ENCODE measurements at places on chromosomes 3 and 15. TPM values are rescaled to one million over a fixed set of nuclear protein-coding genes. Genes with fewer than 3 reads are reported as not detected.

DNA sequence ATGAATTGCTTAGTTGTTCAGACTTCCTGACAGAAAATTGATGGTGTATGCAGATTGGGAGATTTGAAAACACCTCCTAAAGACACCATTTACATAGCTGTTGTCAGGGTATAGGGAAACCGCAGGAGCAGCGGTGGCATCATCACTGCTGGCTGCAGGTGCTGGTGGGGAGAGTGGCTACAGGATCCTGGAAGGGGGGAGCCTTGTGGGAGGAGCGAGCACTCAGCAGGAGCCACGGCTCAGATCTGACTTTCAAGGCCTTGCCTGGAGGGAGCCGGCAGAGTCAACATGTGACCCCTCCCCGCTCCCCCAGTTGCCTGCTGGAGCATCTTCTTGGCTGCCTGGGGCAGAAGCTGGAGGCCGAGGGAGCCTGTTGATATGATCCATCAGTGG lies 26.1 kb downstream of the EDEM1 start:
- no peak for DNase-seq

- DNase-seq, result no peak
Observed at GRCh38 chr15:91132079-91132478, 32.0 kb downstream of the SV2B start.

DUOX1 gene
- 3.4 TPM for polyA plus RNA-seq

GRCh38 chr3:45244356-45244755 lies 18.3 kb upstream of the TMEM158 start:
- DNase-seq, result no peak

DNA sequence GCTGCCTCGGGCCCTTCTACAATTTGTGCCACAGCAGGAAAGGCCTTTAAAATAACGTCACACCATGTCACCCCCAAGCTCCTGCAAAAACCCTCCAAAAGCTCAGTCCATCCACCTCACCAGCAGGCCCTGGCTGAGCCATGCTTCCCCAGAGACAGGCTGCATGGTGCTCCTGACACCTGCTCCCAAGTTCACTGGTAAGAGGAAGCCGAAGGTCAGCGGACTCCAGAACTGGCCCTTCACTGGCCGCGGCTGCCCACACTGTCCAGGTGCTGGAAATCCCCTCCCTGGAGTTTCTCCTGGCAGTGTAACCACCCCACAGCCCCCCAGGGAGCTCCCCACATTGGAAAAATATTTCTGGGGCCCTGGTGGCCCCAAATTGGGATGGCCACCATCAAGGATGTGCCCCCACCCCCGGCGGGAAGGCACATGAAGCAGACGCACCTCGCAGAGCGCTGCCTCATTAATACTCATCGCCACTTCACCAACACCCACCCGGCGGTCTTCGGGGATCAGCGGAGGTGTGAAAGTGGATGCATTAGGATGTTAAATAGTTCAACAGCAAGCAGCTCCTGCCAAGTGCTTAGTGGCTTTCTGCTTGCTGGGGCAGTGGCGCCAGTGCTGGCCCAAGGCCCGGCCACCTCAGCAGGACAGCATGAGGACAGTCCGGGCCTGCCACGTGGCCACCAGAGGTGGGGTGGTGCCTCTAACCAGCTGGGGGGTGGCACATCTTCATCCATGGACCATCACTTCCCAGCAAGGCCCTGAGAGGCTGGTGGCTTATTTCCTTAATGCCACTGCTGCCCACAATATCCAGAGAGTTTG lies 146.1 kb upstream of the IQSEC1 start:
- DNase-seq, result no peak

- no peak for DNase-seq
Observed at GRCh38 chr15:101049856-101050622, 130.9 kb downstream of the LRRK1 start.

MYO1E gene
- 15.4 TPM for polyA plus RNA-seq

DNA sequence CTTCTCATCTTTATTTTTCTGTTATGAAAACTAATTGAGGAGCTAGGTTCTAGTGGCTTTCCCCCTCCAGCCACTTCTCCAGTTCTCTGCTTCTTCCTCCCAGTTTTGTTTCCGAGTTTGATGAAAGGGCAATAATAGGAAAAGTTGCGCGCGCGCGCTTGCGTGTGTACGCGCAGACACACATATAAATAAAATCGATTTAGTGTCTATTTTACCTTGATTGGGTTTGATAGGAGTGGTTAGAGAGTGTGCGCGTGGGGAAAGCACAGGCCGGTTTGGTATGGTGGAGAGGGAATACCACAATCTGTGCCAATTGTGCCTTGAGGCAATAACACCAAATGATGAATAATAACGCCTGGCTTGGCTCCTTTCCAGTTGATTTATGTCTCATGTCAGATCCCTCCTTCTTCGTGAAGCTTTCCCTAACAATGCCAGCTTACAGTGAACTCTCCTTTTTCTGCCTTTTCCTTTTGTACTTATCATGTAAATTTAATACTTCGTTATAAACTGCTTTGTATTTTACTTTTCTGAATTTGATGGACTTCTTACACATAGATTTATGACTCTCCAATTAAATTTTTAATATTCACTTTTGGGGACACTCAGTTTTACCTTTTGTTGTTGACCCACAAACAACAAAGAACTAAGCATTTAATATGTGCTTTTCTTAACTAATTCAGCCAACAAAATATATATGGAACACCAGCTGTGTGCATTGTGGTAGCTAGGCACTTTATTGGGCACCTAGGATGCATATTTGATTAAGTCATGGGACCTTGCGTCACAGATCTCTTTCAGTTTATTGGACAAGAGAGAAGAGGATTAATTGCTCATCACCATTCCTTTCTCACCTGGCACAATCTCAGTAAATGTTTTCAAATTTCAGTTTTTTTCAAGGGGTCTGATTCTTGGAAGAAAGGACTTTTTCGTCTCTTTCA lies 1.7 kb downstream of the TIPARP start:
- DNase-seq, result peak; percentile 52

- DNase-seq, result peak; percentile 66
Observed at GRCh38 chr15:28086175-28086703, 12.9 kb downstream of the OCA2 start.

CFAP91 gene
- not detected for polyA plus RNA-seq

DNA sequence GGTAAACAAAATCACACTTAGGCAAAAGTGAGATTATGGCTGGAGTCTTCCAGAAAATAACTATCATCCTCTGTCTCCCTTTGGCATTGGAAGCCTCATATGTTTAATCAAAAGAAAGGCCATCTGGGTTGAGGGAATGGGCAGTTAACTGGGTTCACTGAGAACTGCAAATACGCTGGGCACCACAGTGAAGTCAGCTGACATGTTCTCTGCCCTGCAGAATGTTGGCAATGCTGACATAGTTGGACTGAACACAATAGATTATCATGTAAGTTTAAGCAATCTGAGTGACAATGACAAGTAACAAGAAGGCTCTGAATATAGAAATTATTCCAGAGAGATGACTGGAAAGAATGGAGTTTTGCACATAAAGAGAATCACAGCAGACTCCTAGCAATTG lies 43.8 kb upstream of the SLC25A26 start:
- DNase-seq, result no peak

SEMA3B gene
- not detected for polyA plus RNA-seq

DNA sequence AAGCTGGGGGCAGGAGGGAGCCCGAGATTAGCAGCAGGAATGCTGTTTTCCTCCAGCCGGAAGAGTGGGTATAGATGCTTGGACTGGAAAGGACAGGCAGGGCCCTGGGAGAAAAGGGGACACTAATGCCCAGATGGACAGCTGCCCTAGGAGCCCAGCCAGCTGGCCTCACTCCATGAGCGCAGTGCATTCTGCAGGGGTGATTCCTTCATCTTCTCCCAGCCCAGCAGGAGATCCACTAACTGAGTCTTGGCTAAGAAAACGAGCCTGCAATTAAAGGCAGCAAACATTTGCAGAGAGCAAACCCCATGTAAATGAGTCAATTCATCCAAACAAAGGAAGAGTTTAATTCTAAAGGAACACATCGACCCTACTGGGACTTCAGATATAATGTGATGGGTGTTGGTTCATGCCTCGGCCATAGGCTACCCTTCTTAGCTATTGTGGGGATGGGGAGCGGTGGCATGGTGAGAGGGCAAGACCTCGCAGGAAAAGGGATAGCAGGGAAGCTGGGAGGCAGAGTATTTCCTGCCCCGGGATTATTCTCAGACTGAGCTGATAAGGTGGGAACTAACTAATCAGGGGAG lies 13.3 kb upstream of the MINAR1 start:
- no peak for DNase-seq

DNA sequence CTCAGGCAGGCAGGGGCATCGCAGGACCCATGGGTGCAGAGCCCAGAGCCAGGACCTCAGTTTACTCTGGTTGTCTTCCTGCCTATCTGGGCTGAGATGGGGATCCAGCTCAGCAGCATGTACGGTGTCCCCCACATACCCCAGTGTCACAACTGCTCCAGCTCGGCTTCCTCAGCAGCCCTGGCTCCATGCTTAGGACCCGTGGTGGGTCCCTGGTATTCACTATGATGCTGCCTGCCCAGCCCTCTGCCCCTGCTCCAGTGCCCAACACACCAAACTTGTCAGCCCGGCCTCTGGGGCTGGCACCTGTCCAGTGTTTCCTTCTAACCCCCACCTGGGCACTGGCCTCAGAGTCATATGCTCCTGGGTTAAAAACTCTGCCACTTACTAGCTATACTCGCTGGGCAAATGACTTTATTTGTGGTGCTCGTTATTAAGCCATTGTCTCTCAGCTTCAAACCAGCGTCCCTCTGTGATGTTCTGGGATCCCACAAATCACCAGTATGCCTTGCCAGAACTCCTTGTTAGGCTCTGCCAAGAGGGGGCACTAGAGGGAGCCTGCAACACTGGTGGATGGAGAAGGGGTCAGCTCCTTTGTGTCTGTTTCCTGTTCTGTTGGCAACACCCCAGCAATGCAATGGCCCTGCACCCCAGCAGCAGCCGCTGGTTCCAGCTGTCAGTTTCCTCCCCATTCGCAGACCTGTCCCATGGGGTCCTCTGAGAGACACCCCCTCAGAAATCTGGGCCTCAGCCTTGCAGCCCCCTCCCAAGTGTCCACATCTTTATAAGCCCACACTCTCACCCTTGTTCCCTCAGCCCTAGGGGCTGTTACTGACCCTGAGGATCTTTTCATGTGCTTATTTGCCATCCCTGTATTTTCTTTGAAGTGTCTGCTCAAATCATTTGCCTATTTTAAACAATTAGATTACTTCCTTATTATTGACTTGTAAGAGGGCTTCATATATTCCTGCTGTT lies 24.1 kb upstream of the MRPS22 start:
- no peak for DNase-seq

CNTN4 gene
- polyA plus RNA-seq, result not detected

- no peak for DNase-seq
Observed at GRCh38 chr3:183163563-183163962, 1.0 kb upstream of the LAMP3 start.

- DNase-seq, result no peak
Observed at GRCh38 chr3:13887495-13888300, 7.8 kb upstream of the WNT7A start.

DNA sequence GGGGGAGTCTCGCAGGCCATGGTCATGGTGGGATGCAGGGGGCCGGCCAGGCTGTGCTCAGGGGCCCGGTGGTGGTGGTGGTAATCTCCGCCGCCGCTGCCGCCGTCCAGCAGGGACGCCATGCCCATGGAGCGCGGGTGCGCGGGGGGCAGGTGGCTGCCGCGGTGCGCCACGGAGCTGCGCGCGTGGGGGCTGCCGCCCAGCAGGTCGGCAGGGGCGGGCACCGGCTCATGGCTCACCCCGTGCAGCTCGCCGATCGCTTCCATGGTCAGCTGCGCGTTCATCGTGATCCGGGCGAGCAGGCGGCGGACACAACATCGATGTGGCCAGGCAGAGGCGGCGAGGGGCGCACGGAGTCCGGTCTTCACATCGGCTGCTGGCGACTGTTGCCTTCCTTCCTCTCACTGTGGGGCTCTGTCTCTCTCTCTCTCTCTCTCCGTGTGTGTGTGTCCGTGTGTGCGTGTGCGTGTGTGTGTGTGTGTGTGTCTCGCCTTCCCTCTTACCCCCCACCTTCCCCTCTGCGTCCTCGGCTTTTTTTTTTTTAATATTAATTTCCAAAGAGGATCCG lies 451 bp downstream of the ONECUT1 start:
- no peak for DNase-seq

DNA sequence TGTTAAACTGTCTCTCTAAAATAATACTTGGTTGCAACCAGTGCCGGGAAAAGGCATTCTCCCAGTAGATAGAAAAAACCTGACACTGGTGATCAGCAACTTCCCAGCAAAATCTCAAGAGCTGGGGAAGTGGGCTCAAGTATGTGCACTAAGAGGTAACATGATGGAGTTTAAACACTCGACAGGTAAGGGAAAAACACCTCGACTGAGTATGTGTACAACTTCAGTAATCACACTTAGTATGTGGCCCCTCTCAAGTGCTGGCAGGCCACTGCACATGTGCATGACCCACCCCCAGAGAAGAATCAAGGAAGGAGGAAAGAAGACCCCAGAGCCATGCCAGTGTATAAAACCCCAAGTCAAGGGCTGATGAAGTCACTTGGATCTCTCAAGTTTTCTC lies 27.4 kb downstream of the SPESP1 start:
- no peak for DNase-seq

PDZRN3 gene
- polyA plus RNA-seq, result not detected

DNA sequence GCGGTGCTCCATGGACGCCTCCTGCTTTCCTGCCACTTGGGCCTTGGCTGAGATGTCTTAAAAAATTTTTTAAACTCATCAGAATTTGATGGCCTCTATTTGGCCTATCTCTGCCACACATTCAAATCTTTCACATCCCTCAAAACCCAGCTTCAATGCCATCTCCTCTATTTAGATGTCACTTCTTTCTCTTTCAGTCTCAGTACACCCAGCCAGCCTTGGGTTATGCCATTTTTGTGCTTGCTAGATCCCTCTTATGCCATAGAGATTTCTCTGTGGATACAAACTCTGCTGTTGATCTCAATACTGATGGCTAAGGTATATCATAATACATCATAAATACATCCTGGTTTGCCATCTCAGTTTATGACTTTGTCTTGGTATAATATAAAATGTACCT lies 222.3 kb upstream of the TPRG1 start:
- DNase-seq, result no peak

- DNase-seq, result no peak
Observed at GRCh38 chr15:54029081-54029480, 50.8 kb downstream of the UNC13C start.

- no peak for DNase-seq
Observed at GRCh38 chr3:46663591-46664135, 29.8 kb downstream of the ALS2CL start.

GRCh38 chr3:152197451-152197850 lies 71.3 kb upstream of the MBNL1 start:
- DNase-seq, result no peak

CCR2 gene
- polyA plus RNA-seq, result 3.5 TPM

RLBP1 gene
- polyA plus RNA-seq, result not detected

DNA sequence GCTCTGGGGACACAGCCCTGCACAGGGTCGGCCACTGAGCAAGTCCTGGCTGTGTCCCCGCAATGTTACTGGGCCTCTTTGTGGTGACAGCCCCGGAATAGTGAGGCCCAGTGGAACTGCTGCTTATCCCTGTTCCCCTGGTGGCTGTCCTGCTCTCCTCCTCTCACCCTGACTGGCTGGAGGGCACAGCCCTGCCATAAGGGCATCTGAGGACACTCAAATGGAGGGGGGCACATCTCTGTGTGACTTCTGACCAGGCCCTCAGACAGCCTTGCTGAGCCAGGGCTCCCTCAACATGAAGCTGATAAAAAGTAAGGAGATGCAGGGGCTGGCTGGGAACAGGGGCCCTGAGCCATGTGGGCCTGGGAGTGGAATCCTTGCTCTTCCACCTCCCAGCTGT lies 127.4 kb upstream of the ATP2B2 start:
- no peak for DNase-seq
